Stromal cell of bone marrow (primary cell): ENCODE measurements at places on chromosomes 11 and 22.

DNA sequence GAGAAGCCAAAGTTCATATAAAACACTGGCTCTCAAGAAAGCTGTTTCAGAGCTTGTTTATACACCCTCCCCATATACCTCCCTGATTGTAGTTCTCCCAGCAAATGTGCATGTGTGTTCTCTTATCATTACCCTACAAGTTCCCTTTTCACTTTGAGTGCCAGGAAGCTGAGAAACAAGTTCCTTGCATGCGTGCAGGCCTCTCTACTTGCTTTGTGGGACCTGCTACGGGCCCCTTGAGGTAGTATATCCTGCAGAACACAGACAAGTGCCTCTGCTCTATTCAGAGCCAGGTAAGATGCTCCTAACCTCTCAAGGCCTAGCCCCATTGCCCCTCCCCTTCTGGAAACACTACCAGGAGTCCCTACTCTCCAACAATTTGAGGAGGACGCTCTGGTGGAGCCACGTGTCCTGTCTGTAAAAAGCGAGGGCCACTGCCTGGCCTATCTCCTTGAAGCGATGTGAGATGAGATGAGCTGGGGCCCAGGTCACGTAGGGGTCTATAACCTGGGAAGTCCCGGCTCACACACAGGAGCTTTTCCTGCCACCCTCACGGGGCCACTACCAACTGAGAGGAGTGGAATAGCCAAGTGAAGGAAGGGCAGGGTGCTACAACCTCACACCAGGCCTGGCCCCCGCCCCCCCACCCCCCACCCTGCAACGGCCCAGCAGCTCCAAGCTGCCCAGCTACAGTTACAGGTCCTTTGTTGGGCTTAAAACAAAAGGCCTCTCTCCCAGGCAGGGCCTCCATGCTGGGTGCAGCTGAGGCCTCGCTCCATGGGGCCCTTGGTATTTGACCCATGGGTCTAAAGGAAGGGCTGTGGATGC lies 2.6 kb upstream of the ATP5MGL start:
- DNase-seq, result no peak

DNA sequence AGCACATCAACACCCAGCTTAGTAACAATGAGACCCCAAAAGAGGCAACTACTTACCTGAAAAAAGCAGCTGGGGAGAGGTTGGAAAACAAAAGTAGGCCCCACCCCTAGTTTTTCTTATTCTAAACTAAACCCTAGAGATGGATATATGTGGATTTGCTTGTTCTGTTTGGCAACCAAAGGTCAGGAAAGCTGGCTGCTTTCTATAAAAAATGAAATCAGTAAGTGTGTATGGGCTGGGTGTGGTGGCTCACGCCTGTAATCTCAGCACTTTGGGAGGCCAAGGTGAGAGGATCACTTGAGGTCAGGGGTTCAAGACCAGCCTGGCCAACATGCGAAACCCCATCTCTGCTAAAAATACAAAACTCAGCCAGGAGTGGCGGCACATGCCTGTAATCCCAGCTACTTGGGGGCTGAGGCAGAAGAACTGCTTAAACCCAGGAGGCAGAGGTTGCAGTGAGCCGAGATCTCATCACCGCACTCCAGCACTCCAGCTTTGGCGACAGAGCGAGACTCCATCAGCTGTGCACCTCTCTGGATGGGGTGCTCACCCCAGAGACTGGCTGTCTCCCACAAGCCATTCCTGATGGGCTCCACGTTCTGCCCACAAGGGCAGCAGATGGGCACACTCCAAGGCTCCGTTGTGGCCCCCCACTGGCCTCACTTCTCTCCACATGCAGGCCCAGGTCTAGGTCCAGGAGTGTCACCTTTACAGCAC lies 30.0 kb downstream of the PACSIN2 start:
- DNase-seq, result no peak

GRCh38 chr11:72274435-72274834 lies 30.5 kb upstream of the PHOX2A start:
- peak; percentile 38 for DNase-seq

DNA sequence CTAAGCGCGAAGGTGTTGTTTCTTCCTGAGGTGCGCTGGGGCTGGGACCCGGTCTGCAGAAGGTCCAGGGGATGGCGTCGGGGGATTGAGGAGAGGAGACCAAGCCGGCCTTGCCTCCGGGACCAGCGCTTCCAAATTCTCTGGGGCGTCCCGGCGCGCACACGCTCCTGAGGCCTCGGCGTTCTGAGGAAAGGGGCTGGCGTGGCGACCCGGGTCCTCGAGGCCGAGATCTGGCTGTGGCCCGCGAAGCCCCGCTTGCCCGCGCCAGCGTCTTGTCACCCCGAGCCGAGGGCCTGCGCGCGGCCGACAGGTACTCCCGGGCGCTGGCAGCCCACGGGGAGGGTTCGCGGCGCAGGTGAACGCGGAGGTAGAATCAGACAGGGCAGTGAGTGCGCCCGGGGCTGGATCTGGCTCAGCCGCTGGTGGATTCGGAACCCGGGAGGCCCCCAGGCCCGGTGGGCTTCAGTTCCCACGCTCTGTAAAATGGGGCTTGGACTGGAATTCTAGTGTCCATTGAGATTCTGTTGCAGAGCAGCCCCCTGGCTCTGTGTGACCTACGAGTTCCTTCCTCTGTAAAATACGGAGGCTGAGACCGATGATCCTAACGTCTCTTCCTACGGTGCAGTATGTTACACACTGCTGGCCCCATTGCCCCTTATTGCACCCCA lies 14.7 kb downstream of the SSH3 start:
- DNase-seq, result no peak

DNA sequence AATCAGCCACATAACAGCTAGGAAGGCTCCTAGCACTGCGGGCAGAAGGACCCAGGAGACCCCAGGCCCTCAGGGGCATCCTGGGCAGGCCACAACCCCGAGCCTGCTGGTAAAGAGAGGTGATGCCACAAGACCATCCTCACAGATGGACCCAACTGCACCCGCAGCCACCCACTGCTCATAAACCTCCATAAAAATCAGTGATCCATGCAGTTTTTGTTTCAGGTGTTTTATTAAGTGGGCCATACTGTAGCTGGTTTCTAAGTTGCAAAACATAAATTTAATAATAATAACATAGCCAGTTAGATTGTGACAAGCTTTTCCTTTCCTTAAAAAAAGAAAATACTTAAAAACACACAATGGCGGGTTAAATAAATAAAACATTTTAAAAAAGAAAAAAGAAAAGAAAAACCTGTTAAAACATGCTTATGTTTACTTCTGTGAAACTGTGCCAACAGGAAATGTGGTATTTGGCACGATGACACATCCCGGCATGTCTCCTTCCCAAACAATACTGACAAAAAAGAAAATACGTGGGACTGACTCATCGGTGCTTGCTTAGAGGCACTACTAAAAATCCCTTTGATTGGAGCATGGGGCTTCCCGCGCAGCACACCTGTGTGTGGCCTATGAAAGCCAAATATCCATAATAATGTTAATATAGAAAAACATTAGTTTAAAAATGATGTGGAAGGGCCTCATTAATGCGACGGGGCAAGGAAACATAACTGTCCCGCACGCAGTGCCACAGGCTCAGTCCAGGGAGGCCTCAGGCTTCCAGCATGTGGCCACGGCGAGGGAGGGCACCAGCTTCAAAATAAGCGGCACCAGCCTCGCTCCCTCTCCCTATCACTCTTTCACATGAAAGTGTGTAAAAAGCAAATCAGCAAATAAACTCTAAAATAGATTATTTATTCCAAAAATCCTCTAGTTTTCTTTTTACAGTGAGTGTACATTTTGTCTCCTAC lies 47.5 kb upstream of the SCUBE2 start:
- peak; percentile 82 for DNase-seq

- no peak for DNase-seq
These were observed 289.1 kb upstream of the SORL1-AS1 start for GRCh38 chr11:121741761-121742361.

GRCh38 chr11:27861706-27862430 lies 161.6 kb upstream of the BDNF start:
- DNase-seq, result peak; percentile 94

DNA sequence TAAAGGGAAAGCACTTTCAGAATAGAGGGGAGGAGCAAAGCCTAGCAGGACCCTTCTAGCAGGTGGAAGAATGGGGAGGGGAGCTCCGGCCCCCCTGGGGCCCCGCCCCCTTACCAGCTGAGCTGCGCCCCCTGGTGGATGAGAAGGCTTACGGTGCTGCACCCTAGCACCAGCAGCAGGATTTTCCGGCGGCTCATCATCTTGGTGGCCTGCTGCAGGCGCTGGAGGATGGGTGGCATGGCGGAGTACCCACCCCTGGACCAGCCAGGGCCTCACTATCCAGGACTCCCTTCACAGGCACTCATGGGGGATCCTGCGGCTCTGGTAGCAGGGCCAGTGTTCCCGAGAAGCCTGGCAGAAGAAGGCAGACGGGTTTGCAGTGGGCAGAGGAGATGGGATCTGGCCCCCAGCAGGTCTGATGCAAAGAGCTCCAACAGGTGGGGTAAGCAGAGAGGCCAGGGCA lies 3.8 kb downstream of the GAL3ST3 start:
- peak; percentile 45 for DNase-seq

GRCh38 chr22:44325718-44326490 lies 13.2 kb upstream of the SHISAL1 start:
- peak; percentile 50 for DNase-seq

DNA sequence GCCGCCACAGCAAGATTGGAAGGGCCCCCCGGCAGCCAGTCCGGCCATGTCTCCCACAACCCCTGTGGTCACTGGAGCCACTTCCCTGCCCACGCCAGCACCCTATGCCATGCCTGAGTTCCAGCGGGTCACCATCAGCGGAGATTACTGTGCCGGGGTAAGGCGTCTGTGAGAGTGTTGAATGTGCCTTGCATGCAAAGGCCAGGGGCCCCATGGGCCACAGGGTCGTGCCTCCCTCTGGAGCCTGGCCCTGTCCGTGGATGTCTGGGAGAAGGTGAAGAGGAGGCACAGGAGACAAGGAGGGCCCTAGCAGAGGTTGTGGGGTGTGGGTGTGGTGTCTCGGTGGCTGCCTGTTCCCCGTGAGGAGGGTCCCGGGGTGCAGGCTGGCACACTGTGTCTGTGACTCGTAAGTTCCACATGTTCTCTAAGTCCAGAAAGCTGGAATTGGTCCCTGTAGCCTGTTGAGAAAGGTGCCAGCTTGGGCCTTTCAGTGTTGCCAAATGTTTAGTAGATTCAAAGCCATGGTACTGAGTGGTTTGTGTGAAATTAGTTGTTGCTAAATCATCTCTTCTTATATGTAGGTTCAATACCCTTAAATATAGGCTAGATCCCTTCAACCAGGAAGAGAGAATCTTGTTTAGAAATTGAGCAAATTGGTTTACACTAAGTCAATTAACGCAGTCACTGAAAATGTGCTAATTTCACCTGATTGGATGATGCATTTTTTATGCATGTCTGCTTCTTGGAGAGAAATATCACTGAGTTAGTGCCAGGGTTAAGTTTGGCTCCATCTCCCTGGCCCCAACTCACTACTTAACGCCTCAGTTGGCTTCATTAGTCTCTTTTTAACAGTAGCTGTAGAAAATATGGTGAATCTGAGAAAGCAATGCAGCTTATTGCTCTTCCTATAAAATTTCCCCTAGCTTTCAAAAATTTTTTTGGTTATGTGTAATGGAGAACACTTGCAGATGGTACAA lies 23.8 kb downstream of the AMPD3 start:
- DNase-seq, result no peak

- DNase-seq, result no peak
These were observed 46.2 kb downstream of the WNT11 start for GRCh38 chr11:76159983-76160661.

GRCh38 chr11:75330291-75330690 lies 21.2 kb downstream of the ARRB1 start:
- no peak for DNase-seq

- DNase-seq, result no peak
These were observed 4.7 kb upstream of the CRKL start for GRCh38 chr22:20912494-20912893.

- DNase-seq, result no peak
These were observed 47.5 kb downstream of the TRIM29 start for GRCh38 chr11:120090411-120090810.
